ENCODE measurements at places on chromosomes 13 and 19.

- DNase-seq, result no peak
These were observed 15.2 kb downstream of the NDFIP2 start for GRCh38 chr13:79496188-79496587.

DNA sequence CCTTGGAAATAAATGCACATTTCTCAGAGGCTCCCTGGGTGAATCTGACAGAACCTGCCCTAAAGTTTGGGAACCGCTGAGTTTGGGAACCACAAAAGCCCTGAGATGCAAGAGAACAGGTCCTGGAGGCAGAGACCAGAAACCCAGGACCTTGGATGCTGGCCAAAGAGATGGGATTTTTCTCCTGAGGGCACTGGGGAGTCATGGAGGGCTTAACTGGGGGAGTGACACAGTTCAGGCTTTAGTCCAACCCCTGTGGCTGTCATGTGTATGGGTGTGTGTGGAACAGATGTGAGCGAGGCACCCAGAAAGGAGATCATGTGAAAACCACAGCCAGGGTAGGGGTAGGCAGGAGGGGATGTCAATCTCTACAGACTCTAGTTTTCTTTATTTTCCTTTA lies 3.9 kb upstream of the NCCRP1 start:
- DNase-seq, result no peak

DNA sequence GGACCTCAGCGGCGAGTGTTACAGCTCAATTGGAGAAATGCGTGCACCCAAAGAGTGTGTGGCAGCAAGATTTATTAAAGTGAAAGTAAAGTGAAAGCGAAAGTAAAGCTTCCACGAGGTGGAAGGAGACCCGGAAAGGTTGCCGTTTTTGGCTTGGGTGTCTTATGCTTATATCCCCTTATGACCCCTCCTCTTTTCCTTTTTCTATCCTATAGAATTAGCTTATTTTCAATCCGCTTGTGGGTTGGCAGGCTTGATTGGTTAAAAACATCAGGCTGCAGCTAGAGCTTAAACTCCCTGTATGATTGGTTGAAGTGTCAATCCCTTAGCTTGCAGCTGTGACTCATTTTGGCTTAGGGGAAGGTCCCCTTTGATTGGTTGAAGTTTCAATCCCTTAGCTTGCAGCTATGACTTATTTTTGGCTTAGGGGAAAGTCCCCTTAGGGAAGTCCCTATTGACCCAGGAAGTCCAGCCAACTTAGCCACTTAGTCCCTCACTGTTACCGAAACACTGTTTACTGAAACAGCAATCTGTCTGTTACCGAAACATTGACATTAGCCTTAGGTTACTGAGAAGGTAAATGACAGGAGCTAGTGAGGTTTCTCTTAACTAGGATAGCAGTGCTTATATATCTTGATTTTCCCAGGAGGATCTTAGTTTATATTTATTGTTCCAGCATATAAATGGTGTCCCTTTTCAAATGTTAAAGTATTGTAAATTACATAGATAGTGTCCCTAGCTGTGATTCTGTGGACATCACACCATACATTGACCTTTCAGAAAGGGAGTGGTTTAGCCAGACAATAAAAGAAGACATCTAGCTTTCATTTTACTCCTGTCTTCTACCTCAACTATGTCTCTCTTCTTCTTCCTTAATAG lies 575.8 kb downstream of the DACH1 start:
- DNase-seq, result peak; percentile 72

DNA sequence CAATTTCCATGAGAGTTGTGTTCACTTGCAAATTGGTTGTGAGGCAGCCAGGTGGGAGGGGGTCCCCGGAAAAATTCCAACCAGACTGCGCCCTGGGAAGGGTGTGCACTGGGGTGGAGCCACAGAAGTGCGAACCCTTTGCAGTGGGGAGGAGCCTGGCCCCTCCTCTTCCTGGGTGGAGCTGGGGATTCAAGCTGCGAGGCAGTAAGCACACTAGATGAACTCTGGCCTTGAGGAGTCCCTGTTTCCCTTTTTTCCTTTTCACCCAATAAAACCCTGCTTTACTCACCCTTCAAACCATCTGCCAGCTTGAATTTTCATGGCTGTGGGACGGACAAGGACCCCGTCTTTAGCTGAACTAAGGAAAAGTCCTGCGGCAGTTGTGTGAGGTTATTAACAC lies 31.0 kb upstream of the MBNL2 start:
- DNase-seq, result peak; percentile 33

DNA sequence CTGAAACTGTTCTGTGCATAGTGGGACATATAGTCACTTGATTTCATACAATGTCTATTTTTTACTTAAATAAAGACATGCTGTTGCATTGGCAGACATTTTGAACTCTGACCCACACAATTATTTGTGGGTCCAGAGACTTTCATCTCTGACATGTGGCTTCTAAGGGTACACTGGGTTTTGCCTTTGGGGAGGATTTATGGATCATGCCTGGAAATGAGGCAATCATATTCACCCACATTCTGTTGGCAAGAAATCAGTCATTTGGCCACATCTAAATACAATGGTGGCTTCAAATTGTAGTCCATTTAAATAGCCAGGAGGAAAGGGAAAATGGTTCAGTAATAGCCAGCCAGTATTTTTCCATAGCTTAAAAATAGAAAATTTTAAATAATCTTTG lies 238.3 kb upstream of the KLF12 start:
- DNase-seq, result no peak

GRCh38 chr13:28744091-28744536 lies 25.3 kb upstream of the SLC46A3 start:
- DNase-seq, result no peak

DNA sequence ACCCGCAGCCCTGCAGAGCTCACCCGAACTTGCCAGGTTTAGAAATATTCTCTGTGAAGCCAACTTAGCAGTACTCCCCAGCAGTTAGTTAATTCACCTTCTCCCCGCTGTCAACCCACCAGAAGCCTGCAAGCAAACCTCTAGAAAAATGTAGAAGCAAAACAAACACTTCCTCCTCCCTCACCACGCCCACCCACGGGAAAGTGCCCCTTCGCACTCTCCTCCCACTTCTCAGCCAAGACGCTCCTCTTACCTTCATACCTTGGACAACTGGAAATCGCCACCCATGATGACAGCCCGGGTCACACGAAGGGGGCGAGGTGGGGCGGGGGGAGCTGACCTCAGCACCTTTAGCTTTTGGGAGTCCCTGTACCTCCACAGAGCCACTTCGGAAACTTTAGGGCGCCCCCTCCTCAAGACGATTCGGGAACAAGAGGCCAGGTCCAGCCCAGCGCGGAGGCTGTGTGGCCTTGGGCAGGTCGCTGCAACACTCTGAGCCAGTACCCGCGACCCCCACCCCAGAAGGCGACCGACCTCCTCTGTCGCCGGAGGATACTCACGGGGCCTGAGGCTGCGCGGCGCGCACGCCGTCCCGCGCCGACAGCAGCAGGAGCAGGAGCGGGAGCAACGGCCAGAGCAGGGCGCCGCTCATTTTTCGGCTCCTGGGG lies 485 bp downstream of the CPAMD8 start:
- DNase-seq, result no peak

DNA sequence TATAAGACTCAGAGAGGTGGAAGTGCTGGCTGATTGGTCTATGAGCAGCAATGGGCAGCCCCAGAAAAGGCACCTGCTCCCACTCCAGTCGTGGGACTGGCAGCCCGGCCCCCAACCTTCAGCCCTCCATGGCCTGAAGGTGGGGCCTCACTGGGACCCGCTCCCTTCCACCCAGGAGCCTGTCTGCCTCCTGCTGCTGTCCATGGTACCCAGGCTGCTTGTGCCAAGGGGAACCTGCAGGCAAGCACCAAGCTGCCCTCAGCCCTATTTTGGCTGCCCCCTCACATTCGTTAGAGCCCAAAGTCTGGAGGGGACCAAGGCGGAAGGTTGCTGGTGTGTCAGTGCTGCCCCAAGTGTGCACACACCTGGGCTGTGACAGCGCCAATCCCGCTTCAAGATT lies 2304.9 kb downstream of the PCDH9 start:
- no peak for DNase-seq

GRCh38 chr13:112904436-112904960 lies 64.5 kb upstream of the MCF2L start:
- DNase-seq, result no peak

- no peak for DNase-seq
These were observed 4.5 kb downstream of the SF3A2 start for GRCh38 chr19:2240881-2241760.

- no peak for DNase-seq
These were observed 20.4 kb downstream of the RBM26 start for GRCh38 chr13:79385694-79386093.

DNA sequence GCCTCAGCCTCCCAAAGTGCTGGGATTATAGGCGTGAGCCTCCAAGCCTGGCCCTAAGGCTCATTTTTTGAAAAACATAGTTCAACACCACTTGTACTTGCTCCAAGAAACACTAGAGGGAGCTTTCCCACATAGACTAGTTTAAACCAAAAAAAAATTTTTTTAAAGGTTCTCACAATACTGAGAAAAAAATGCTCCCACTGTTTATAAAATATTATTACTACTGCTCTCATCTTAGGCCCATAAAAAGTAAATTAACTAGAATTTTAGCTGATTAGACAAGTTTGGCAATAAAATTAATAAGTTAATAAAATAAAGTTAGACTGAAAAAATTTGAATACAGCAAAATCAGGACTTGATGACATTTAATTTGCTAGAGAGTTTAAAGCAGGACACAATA lies 109.5 kb downstream of the TBC1D4 start:
- DNase-seq, result peak; percentile 54

DNA sequence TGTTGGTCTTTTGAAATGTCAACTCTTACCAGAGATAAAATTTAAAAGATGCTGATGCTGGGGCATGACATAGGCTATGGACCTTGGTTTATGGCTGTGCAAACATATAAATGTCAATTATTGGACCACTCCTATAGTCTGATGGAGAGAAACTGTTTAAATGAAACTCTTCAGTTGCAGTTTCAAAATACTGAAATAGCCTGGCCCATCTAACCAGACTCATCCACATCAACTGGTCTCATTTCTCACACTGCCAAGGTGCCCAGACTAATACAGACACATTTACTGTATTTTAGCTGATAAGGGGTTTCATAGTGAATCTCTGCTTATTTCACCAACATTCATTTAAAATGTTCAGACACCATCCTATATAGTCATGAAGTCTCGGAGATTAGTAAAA lies 19.9 kb downstream of the SERPINE3 start:
- no peak for DNase-seq

All from hematopoietic multipotent progenitor cell treated with erythropoietin and hydrocortisone succinate and interleukin-3 and kit ligand, for 15 days (in vitro differentiated cells).